Body of pancreas (tissue), 4 donors: ENCODE measurements at places on chromosomes 6 and 20.

DNA sequence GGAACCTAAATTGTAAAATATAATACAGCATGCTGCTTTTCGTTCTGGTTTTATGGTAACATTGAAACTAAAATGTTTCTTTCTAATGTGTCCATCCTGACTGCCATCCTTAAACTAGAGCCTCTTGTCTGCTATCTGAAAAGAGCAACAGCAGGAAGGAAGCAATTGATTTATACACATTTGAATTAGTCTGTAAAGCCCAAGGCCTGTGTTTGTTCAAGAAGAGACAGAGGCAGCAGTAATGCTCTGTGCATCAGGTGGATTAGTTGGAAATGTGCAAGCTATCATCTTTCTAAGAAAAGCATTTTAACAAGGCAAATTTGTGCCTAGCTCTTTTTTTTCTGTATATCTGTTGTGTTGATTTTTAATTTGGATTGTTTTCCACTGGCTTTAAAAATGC, 128.6 kb downstream of the SCAF8 start:
- no peak for DNase-seq

GRCh38 chr20:19047040-19047950, 165.1 kb upstream of the SLC24A3 start:
- DNase-seq = peak; percentile 13

DNA sequence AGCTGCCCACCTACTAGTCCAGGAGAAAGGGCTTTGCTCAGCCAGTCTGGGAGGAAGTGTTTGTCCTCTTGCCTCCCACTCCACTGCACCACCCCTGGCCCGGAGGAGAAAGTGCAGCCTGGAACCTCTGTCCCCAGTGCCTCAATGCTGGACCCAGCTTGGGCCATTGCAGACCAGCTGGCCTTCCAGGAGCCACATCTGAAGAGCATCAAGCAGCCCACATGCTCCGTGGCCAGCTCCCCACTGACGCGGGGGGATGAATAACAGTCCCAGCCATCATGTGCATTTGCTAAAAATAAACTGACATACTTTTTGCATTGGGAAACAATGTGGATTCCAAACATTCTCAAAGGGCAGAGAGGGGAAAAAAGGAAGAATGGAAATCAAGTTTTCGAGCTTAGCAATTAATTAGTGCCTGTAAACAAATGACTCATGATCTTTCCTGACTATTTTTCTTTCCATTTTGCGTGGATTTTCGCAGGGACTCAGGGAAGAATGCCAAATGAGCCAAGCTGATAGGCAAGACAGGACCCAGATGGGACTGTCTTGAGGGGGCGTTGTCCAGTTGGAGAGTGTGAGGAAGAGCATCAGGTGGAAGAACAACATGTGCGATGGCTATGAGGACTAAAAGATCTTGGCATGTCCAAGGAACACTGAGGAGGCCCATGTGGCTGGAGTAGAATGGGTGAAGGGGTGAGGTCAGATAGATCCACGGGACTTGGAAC, 34.1 kb downstream of the CEBPB start:
- DNase-seq = peak; percentile 28

DNA sequence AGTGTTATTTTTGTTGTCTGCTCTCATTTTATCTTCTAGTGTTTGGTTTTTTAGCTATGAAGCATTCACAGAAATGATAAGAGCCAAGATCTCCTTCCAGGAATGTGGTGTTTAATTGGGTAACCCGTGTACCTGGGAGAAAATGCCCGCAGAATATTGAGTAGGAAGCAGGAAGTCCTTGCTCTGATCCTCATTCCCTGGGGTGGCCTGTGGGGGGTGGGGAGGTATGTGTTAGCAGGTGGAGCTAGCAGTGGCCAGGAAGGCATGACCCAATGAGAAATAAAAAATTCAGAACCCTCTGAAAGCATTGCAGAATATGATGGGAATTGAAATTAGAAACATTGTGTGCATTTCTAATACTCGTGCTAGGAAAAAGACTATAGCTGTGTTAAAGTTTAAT, 100.8 kb downstream of the DTD1 start:
- no peak for DNase-seq

GRCh38 chr6:36386495-36387439, 702 bp downstream of the ETV7 start:
- peak; percentile 39 for DNase-seq

DNA sequence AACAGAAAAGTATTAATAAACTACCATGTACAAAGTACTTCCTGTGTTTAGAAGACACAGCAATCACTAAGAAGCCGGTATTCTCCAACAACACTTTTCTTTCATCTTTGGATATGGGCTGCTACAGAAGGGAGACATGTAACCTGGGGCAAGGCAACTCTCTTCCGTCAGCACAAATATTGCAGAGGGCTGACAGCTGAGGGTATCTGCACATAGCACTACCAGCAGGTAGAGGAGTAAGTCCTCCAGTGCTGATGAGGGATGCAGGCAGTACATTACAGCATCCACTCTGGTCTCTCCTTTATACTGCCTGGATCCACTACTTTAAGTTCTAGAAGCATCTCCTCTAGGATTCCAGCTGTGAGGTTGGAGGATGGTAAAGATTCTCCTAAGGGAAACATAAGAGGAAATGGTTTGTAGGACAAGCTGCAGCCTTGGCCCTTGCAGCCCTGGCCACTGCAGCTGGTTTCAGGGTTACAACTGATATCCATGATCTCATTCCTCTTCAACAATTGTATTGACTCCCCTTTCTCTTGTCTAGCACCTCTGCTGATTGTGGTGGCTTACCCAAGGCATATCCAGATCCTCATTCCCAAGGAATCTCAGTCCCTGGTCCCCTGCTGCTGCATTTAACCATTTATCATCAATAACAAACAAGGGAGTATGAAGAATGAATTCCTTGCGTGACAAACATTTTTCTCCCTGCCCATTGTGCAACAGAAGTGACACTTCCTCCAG, 110.7 kb upstream of the ADGRF1 start:
- no peak for DNase-seq

- DNase-seq = no peak
Measured at GRCh38 chr6:41784581-41785171, 2.8 kb upstream of the TOMM6 start.

DNA sequence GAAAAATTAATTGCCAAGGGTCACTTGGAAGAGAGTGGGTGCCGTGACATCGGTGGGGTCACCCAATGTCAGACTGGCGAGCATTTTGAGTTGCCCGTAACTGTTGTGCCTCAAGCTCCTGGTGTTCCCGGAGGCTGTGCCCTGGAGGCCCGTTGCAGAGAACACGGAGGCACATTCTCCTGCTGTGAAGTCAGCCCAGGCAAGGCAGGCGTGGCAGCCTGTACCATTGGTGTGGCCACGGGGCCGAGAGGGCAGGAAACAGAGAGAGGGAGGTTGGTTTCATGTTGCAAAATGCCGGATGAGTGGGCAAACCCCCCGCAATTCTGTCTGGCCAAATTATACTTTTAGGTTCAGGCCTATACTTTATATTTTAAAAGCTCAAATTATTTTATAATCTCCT, 81.2 kb downstream of the THBS2 start:
- no peak for DNase-seq

DNA sequence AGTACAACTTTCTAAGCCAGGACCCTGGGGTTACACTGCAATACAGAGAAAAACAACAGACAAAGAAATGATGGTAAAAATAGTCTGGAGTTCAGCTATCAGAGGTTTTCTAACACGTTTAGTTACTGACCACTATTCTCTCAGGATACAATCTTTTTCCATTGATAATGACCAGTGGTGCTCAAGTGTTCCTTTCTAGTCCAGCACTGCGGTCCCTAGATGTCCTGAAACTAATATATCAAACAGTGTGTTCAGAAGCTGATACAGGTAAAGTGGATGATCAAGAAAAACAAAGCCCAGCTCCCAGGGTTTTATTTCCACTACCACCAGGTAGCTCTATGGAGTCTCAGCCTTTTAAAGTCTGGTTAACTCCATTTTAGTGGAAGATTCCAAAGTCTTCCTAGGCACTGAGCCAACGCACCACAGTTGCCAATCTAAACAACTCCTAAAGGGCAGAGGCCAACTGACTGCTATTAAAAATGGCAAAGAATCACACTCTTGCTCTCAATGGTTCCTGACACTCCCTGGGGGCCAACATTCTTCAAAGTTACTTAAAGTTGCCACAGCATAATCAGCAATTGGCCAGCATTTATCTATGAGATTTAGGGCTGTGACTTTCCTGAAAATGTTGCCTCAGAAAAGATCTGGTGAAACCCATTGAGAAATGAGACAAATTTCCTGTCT, 38.2 kb downstream of the DZANK1 start:
- peak; percentile 45 for DNase-seq

- no peak for DNase-seq
Measured at GRCh38 chr6:104527311-104527710, 332.4 kb downstream of the HACE1 start.

- no peak for DNase-seq
Measured at GRCh38 chr20:50861012-50861411, 66.2 kb downstream of the BCAS4 start.

DNA sequence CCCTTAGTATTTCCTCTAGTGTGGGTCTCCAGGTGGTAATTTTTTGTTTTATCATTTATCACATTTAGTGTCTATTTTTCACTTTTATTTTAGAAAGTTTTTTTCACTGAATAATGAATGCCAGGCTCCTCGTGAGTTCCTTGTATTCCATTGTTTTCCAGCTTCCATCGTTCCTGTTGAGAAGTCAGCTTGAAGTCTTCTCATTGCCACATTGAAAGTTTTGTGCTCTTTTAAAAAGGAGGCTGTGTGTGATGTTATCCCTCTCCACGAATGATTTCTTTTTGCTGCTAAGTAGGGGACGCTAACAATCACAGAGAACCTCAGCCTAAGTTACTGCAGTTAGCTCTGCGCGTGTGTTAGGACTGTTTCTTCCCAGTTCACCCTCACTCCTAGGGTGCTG, 194.5 kb downstream of the TAF4 start:
- DNase-seq = no peak

GRCh38 chr6:148711833-148712654, 34.8 kb upstream of the UST start:
- no peak for DNase-seq

- DNase-seq = no peak
Measured at GRCh38 chr6:36320475-36320874, 16.2 kb downstream of the BNIP5 start.

DNA sequence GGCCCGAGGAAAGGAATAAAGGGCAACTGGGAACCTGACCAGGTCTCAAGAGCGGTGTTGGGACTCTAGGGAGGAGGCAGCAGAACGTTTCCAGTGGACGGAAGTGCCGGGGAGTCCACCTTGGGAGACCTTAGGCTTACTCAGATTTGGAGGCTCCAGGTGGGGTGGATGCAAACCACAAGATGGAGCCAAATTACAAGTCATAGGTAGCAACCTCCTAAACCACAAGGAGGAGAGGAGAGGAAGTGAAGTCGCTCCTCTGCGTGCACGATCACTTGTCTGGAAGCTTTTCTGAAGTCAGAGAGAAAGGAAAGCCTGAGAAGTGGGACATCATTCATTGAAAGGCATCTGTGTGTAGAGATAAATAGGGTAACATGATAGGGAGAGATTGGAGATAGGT, 9.3 kb downstream of the HLA-DOA start:
- no peak for DNase-seq

DNA sequence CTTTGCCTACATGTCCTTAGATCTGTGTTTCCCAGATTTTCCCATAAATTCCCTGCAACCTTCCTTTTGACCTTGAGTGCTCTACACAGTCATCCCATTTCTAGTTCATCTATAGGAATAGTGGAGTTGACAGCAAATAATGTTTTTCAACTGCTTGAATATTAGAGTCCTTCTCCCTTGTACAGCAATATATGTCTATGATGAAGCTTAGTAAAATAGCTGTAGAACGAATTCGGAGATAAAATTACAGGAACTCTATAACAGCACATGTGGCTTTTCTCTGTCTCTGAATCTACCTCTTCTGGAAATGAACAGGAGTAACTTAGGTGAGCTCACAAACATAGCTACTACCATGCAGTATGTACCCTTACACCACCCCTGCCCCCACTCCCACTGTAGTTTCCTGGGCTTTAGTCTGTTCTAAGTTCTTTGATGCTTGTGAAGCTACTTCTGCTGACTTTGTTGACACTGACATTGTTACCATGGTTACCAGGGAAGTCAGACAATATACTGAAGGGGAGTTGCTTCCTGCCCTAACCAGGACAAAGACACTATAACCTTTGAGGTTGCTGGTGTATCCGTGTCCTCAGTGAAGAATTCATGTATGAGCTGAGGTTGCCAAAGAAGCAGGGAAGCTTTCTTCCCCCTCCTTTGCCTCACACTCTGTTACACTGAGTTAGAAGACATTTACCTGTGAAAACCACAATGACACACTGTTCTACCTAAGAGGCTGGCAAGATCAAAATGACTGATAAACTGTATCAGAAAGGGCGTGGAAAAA, 35.8 kb upstream of the SHLD1 start:
- peak; percentile 7 for DNase-seq

GRCh38 chr6:79425589-79426311, 111.5 kb downstream of the LCA5 start:
- DNase-seq = no peak

GRCh38 chr6:149033454-149033853, 284.1 kb upstream of the TAB2 start:
- DNase-seq = no peak

DNA sequence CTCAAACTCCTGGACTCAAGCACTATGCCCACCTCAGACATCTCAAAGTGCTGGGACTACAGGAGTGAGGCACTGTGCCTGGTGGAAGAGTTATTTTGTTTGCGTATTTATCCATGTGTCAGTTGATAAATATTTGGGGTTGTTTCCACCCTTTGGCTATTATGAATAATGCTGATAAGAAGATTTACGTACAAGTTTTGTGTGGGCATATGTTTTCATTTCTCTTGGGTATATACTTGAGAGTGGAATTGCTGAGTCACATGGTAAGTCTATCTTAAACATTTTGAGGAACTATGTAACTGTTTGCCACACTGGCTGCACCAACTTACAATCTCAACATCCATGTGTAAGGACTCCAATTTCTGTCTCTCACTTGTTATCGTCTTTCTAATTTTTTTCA, 200.3 kb downstream of the RNGTT start:
- DNase-seq = no peak

DNA sequence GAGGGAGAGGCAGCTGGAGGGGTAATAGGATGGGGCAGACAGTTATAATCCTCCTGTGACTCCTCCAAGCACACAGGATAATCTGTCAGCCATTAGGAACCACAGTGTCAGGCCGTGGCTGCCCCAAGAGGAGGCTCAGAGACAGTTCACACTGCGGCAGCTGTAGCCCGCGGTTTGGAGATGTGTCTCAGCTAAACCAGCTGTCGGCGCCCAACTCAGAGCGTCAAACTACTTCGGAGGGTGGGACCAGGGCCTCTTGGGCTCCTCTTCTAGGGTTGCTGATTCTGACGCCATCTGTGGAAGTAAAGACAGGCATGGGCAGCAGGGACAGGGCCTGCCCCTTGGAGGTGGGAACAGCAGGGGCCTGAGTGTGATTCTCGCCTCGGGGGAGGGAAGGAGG, 309.8 kb downstream of the CDC5L start:
- DNase-seq = no peak

- DNase-seq = no peak
Measured at GRCh38 chr6:17354700-17355403, 38.5 kb upstream of the CAP2 start.

GRCh38 chr6:133047065-133047665, 194.0 kb upstream of the EYA4 start:
- DNase-seq = no peak

DNA sequence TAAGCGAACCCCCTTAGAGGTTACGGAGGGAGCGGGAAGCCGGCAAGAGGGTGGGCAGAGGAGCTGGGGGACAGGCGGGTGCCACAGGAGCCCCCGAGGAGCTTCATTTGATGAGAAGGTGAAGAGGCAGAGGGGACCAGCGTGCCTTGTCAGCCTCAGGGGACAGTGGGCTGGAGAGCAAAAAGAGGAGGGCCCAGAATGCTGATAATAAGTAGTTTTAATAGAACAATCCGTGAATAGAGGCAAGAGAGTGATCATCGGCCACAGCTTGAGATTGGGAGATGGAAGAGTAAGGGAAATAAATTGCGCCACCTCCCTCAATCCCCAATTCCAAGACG, 1.3 kb downstream of the COL19A1 start:
- no peak for DNase-seq
